ENCODE measurements at places on chromosomes 16 and 17.

- DNase-seq, result no peak
Measured at GRCh38 chr17:72774236-72774635, 318.3 kb downstream of the SLC39A11 start.

GRCh38 chr16:50611332-50611934 is 63.2 kb downstream of the NKD1 start:
- DNase-seq, result no peak

DNA sequence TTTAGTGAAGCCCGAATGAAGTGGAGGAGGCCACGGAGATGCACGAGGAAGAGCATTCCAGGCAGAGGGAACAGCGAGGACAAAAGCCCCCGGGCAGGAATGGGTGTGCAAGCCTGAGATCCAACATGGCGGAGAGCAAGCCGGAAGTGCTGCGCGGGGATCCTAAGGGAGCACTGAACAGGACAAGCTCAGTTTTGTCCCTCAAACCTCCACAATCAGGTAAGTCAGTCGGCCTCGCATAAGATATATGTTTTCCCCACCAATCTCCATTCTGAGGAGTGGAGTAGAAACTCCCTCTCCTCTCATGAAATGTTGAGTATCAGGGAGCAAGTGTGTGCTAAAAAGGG is 32.9 kb upstream of the USP22 start:
- DNase-seq, result no peak

GRCh38 chr16:82657239-82657638 is 30.5 kb downstream of the CDH13 start:
- no peak for DNase-seq

DNA sequence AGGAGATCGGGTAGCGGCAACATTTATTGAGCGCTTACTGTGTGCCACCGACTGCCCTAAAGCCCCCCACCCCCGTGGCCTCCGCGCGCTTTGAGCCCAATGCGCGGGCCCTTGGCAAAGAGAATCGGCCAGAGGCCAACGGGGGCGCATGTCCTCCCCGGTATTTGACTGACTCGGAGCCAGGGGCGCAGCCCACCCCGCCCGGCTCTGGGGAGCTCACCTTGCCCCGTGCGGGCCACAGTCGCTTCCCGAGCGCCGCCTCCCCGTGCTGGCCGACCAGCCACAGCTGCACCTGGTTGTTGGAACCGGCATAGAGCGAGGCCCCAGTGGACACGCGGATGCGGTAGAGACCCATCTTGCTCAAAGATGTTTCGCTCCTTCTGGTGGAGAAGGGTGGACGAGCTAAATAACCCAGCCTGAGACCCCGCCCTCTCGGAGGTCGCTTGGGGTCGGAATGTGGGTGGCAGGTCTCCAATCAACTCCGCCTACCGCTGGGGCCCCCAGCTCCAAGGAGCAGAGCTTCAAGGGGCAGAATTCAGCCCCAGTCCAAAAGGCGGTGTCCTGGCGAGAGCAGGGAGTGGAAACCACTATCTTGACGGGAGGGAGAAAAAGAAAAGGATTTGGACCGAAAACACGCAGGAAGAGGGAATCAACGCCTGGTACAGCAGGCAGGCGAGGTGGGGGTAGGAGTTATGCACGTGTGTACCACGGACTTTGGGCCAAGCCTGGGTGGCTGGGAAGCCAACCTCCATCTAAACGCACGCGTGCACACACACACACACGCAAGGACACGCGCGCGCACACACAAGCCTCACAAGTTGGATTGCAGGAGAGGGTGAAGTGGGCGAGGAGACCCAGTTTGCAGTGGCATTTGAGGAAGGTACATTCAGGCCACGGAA is at the start of gene ALOX15:
Gene ALOX15, minus strand, starts transcription at position 382 of the 899 bp plus-strand sequence. Its CDS starts 27 bp downstream, at position 355.
- no peak for DNase-seq

- DNase-seq, result no peak
Measured at GRCh38 chr16:63922560-63922959, 1199.3 kb downstream of the CDH11 start.

DNA sequence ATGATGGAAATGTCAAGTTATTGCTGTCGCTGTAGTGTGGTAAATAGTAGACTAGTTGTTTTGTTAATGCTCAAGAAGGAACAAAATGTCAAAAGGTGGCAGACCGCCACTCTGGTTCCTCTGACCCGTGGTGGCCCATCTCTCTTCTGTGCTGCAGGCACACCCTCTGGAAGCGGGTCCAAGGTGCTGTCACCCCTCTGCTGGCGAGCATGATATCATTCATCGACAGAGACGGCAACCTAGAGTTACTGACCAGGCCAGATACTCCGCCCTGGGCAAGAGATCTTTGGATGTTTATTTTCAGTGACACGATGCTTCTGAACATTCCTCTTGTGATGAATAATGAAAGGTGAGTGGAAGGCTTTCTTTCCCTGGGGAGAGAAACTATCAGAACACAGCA is 56.8 kb upstream of the ENDOV start:
- no peak for DNase-seq

DNA sequence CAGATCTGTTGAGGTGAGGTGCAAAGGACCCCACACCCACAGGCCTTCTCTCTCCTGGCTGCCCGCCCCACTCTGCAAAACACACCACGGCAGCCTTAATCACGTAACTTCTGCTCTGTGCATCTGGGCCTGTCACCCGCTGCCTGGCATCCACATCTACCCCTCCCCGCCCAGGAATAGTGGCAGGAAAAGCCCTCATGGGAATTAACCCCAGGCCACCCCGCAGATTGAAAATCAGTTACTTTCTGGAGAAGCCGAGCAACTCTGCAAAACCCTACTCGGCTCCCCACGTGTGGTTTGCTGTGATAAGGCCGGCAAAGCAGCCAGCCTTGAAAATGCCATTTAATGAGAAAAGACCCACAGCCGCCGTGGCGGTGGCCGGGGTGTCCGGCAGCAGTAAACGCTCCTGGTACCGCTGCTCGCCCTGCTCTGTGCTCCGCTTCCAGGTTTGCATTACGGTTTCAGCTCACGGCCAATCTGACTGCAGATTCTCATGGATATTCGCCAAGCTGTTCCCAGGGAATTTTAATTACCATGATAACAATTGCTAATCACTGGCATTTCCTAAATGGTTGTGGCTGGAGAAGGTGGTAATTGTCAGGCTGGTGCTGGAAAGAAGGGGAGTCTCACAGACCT is 78.0 kb upstream of the DOC2B start:
- no peak for DNase-seq

DNA sequence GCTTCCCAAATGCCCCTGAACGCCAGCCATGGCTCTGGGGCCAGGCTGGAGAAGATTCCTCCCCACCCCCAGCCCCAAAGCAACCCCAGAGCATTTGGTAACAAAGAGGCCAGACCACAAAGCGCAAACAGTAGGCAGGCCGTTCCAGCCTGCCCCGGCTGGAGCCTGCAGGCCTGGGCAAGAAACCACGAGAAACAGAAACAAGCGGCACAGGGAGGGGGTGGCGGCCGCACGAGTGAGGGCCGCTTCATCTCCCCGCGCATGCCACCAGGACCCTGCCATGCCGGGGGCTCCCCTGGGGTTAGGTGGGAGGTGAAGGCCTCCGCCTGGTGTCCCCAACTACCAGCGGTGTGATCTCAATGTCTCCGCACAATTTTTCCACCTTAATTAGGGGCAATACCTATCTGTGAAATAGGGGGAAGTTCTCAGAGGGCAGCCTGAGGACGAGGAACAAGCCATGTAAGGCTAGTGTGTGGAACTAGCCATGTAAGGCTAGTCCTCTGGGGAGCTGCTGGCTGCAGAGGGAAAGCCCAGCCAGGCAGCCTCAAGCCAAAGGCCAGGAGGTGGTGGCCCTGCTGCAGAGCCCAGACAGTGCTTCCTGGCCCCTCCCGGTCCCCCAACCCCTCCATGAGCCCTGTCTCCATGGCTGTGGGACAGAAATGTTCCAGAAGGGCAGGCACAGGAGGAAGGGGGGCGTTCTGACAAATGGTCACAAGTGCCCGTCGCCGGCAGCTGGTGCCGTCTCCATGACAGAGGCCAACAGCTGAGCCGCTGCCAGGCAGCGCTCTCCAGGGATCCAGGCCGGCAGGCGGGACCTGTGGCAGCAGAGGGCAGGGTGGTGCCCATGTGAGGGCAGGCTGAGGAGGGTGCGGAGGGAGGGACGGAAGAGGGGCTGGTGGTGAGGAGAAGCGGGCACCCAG is 14.5 kb upstream of the MTSS2 start:
- DNase-seq, result no peak

DNA sequence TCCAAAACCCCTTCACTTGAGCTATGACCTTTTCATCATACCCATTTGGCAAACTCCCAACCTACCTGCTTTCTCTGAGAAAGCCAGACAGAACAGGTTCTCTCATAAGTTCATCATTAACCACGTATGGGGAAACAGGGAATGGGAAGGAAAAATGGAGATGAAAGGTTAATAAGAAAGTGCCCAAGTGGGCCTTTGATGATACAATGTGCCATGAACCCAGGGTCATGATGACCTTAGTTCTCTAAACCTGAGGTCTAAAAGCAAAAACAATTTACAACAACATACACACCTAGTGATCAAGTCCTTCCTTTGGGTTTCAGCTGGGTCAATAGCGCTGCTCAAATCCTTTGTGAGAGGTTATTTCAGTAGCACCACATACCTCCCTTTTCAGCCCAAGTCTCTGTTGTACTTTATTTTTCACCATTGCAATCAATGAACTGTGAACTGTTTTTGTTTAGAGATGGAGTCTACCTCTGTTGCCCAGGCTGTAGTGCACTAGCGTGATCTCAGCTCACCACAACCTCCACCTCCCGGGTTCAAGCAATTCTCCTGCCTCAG is 14.5 kb upstream of the RANGRF start:
- no peak for DNase-seq

DNA sequence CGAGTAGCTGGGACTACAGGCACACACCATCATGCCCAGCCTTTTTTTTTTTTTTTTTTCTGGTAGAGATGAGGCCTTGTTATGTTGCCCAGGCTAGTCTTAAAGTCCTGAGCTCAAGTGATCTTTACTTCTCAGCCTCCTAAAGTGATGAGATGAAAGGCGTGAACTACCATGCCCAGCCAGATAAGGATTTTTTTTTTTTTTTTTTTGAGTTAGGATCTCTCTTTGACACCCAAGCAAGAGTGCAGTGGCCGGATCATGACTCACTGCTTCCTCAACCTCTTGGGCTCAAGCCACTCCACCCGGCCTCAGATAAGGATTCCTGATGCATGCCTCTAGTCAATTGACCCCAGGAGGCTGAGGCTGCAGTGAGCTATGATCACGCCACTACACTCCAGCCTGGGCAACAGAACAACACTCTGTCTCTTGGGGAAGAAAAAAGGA is 11.2 kb upstream of the PLEKHG4 start:
- no peak for DNase-seq

DNA sequence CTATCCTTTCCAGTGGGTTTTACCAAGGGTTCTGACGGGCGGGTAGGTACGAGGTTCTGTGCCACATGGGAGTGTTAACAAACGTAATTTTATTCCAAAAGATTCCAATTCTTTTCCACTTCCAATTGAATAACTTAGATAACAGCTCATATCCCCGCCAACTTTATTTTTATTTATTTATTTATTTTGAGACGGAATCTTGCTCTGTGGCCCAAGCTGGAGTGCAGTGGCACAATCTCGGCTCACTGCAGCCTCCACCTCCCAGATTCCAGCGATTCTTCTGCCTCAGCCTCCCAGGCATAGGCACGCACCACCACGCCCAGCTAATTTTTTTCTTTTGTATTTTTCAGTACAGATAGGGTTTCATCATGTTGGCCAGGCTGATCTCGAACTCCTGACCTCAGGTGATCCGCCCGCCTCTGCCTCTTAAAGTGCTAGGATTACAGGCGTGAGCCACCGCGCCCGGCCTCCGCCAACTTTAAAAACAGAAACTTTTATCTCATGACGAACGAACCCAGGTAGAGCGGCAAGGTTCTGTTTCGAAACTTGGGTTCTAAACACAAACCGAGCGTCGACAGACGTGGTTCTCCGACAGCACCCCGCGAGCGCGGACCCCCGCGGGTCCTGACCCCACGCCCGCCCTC is 613 bp downstream of the ECI1 start:
- peak; percentile 24 for DNase-seq

- no peak for DNase-seq
Measured at GRCh38 chr17:3636908-3637373, 381 bp downstream of the CTNS start.

DNA sequence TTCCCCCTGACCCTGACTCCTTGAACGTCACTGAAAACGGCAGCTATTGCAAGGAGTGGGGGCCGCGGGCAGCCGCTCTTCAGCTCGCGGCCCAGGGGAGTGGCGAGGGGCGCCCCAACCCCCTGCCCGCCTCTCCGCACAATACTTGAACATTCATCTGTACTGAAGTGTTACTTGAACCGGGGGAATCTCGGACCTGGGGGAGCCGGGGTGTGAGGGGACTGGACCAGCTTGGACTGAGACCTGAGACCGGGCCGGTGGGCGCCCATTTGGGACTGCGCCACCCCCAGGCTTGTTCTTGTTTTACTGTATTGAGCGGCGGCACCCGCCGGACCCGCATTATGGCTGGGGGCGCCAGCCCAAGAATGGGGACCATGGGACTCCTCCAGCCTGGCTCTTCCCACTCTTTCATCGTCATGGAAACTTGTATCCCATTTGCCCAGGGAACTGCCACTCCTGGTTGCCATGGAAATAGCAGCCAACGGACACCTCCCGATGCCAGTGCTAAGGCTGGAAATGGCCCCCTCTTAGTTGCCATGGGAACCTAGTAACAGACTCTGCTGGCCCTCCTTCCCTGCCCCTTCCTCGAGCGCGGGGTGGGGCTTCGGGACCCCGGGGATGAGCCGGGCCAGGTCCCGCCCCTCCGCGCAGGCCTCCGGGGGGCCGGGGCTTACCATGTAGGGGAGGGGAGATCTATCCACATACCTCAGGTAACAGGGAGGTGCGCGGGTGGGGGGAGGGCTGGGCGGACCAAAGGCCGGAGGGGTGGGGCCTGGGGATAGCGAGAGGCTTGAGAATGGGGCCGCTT is 805 bp upstream of the ORAI3 start:
- DNase-seq, result no peak

DNA sequence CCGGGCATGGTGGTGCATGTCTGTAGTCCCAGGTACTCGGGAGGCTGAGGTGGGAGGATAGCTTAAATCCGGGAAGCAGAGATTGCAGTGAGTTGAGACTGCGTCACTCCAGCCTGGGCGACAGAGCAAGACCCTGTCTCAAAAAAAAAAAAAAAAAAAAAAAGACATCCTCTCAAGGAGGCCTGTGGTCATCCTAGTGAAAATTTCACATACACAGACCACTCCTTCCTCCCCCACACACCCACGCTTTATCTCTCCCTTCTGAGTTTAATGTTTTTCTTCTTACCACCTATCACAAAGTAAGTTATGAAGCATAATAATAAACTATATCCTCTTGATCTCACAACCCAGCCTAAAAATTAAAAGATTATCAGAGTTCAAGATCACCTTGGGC is 1.3 kb upstream of the NOL11 start:
- DNase-seq, result no peak

GRCh38 chr16:4392382-4393239 is 21.0 kb downstream of the VASN start:
- no peak for DNase-seq

All from T-helper 2 cell treated with Interferon-gamma antibody and Interleukin-4, amounts not matched to agents 5 μg/mL and 100 μg/mL, for 36 hours (primary cell).